ENCODE measurements at places on chromosomes 2 and 18.
A peak's percentile ranks its signal among the peaks of the same experiment; 100 is the strongest.

GRCh38 chr2:47907039-47907781, 912 bp upstream of the FBXO11 start:
- peak; percentile 20 for DNase-seq

- DNase-seq: no peak
Measured at GRCh38 chr2:196287523-196287922, 116.1 kb upstream of the STK17B start.

- no peak for DNase-seq
Measured at GRCh38 chr2:66571918-66572317, 137.0 kb downstream of the MEIS1 start.

GRCh38 chr18:22556222-22557167, 138.8 kb upstream of the CTAGE1 start:
- no peak for DNase-seq

DNA sequence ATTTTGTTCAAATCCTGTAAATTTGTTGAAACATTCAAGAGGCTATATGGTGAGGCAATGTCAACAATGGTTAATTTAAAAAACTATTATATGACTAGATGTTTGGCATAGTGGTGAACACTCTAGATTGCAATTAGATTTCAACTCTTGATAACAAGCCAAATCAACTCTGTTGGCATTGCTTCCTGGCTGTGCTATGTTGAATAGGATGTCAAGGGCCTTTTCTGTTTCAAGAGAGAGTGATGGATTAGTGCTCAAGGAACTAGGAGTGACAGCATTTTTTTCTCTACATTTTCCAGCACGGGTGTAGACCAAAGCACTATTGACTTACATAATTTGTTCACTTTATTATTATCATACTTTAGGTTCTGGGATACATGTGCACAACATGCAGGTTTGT, 172.4 kb upstream of the KCNH7 start:
- no peak for DNase-seq

GRCh38 chr2:37414470-37414949, 70.1 kb downstream of the QPCT start:
- DNase-seq: no peak

DNA sequence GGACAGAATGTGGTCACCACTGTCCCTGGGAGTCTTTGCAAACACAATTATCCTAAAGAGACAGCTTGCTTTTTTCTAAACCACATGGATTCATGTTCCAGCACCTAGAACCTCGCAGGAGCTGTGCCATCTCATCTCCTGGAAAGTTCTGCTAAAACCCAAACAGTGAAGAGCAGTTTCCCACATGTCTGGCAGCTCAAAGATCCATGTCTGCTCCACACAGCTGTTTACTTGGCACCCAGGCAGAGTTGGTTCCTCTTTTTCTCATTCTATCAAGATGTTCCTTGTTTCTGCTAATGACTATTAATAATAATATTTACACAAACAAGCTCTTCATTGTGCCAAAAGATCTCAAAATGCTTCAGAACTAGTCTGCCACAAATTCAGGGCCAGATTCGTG, 30.1 kb upstream of the PID1 start:
- DNase-seq: no peak

- no peak for DNase-seq
Measured at GRCh38 chr18:79787865-79788733, 9.6 kb upstream of the KCNG2 start.

GRCh38 chr18:9841752-9842151, 44.0 kb upstream of the TXNDC2 start:
- DNase-seq: no peak

GRCh38 chr2:144607891-144608521, 88.1 kb upstream of the ZEB2 start:
- no peak for DNase-seq

DNA sequence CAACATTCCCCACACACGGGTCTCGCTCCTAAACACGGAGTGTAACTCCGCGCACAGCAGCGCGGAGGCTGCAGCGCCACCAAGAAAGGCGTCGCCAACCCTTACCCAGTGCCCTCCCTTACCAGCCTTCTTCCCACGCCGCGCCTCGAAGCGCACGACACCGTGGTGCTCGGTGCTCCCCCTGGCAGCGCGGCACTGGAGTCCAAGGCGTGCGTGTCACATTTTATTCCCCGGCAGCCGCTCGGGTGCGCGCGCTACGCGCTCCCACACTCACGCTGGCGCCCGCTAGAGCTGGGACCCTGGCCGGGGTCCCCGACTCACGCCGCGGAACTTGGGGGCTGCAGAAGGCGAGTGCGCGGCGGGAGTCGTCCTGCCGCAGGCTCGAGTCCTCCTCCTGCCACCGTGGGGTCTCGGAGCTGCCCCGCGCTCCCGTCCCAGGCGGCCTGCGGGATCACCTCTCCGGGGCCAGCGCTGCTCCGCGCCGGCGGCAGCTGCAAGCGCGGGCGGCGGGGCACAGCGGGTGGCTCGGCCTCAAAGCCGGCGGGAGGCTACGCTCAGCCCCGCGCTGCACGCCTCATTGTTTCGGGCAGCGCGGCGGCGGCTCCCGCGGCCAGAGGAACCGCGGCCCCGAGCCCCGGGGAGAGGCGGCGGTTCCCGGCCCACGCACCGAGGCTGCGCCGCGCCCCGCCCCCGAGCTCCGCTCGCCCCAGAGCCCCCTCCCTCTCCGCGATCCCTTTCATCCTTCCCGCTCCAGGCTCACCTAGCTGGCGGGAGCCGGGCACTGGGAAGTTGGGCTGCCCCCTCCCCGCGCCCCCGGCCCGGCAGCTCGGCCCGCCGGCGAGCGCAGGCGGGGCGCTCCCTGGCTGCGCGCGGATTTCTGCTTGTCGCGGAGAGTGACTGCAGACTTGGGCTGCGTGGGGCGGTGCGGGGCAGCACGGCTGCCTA, at the start of gene ST6GAL2:
Gene ST6GAL2 (minus strand): TSS at position 197 of the 945 bp plus-strand sequence. CDS start 42,190 bp downstream, outside the sequence.
- DNase-seq: no peak

- DNase-seq: no peak
Measured at GRCh38 chr18:24662412-24662821, 202.0 kb downstream of the HRH4 start.

GRCh38 chr2:192448881-192449280, 254.1 kb upstream of the TMEFF2 start:
- DNase-seq: no peak

- DNase-seq: peak; percentile 11
Measured at GRCh38 chr18:70288851-70289328, at the start of gene SOCS6. Gene SOCS6, plus strand, starts transcription at chr18:70289045. Its CDS starts 35,624 bp downstream, at chr18:70324669.

DNA sequence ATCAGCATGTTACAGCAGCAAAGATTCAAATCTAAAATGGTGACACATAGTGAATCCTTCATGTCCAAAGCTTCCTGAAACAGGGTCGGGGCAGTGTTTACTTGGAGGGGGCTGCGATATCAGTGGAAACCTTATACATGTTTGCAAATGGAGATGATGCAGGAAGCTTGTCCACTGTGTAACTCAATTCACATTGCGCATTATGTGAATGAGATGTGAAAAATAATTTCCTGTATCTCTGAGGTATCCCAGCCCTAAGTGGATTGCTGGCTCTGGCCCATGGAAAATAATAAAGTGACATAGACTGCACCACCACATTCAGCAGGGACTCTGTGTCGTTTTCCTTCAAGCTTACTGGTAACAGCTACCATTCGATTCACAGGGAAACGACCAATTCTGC, 505.5 kb downstream of the GALR1 start:
- DNase-seq: no peak

- DNase-seq: no peak
Measured at GRCh38 chr2:207200136-207200535, 34.4 kb upstream of the KLF7 start.

GRCh38 chr2:172084395-172084644, 987 bp upstream of the DLX1 start:
- no peak for DNase-seq

GRCh38 chr18:76274468-76275289, 220.4 kb downstream of the ZNF516 start:
- no peak for DNase-seq

DNA sequence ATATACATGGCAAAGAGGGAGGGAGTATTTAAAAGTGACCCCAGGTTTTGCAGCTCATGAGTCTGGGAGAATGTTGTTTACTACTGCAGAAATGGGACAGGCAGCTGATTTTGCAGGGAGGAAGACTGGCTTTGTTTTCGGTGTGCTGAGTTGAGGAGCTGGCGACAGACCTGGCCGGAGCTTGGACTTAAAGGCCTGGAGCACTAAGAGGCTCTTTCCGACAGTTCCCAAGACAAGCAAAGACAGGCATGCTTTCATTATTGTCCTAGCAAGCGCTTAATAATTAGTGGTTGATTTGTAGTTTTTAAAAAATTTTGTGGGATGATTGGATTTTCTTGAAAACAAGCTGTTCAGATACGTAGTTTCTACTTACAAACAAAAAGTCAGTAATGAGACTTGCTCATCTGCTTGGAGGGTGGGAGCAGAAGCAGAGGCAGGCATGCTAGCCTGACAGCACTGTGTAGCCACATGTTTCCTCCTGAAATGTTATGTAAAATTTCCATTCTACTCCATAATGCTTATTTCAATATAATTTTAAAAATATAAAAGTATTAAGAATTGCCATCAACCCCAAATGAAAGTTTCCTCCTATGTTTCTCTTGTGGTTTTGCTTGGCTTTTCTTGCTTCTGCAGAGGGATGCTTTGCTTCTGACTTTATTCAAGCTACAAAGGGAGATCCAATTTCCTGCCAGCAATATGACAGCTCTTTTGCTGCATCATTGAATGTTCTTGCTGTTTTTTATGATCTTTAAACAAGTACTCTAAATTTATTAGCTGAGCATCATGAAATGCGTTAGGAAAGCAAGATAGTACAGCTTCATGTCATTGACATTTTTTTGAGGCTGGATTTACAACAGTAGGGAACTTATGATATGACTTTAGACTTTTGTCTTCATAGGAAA, 75.8 kb downstream of the PHLPP1 start:
- no peak for DNase-seq

DNA sequence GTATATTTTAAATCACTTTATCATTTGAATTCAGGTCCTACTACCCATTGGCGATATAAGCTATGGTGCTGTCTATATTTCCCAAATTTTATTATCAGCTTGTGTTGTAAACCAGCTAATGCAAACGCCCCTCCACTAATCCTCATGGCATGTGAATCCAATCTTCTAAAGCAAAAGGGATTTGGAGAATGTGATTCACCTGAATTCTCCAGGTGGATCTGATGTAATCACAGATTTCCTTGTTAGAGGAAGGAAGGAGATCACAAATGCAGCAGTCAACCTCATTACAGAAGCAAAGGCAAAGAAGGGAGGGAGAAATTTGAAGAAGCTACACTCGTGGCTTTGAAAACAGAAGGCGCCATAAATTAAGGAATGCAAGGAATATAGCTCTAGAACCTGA, 431.1 kb upstream of the CDH19 start:
- DNase-seq: no peak
